Astrocyte of the spinal cord (primary cell): ENCODE measurements at places on chromosomes 11 and 22.

GRCh38 chr11:127130321-127130720 lies 129.8 kb upstream of the KIRREL3 start:
- DNase-seq = no peak

- no peak for DNase-seq
These were observed 15.6 kb downstream of the SREBF2 start for GRCh38 chr22:41848468-41848867.

- no peak for DNase-seq
These were observed 8.8 kb downstream of the PPM1F start for GRCh38 chr22:21943571-21944448.

DNA sequence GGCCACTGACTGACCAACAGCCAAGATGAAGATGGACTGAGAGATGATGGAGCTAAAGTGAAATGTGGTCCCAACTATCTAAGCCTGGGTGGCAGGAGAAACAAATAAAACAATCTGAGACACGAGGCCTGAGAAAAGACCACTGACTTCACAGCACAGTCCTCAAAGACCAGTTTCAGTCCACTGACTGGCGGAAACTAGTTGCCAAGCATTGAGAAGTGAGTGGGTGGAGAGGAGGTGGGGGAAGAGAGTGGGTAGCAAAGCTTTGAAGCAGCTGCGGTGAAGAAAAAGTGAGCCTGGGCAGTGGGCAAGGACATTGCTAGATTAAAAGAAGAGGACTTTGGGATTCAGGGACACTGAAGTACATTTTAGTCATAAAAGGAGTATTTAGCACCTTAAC lies 1.9 kb downstream of the MS4A1 start:
- no peak for DNase-seq

- no peak for DNase-seq
These were observed 38.4 kb upstream of the EMID1 start for GRCh38 chr22:29167032-29167911.

DNA sequence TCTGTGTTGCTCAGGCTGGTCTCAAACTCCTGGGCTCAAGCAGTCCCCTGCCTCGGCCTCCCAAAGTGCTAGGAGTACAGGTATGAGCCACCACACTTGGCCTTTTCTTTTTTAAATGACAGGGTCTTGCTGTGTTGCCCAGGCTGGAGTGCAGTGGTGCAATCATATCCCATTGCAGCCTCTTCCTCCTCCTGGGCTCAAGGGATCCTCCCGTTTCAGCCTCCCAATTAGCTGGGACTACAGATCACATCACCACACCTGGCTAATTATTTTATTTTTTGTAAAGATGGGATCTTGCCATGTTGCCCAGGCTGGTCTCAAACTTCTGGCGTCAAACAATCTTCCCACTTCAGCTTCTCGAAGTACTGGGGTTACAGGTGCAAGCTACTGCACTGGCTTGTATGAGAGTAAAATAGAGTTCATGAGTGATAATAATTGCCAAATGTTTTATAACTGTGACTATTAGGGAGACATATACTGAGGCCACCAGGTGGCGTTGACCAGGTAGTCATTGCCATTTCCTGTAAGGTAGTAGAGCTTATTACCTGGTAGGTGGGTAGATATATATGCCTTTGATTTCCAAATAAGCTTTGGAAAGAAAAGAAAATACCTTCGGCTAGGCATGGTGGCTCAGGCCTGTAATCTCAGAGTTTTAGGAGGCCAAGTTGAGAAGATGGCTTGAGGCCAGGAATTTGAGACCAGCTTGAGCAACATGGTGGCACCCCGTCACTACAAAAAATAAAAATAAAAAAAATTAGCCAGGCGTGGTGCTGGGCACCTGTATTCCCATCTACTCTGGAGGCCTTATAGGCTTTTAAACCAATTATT lies 5.4 kb downstream of the FDX1 start:
- no peak for DNase-seq

GRCh38 chr11:18248561-18248960 lies at the start of gene SAA2:
Gene SAA2, minus strand, starts transcription at chr11:18248668. Its CDS starts 657 bp downstream, at chr11:18248011.
- no peak for DNase-seq

GRCh38 chr11:118287006-118287405 lies 17.5 kb upstream of the CD3E start:
- DNase-seq = peak; percentile 17

- peak; percentile 40 for DNase-seq
These were observed 103.7 kb downstream of the CD44 start for GRCh38 chr11:35242412-35243242.

DNA sequence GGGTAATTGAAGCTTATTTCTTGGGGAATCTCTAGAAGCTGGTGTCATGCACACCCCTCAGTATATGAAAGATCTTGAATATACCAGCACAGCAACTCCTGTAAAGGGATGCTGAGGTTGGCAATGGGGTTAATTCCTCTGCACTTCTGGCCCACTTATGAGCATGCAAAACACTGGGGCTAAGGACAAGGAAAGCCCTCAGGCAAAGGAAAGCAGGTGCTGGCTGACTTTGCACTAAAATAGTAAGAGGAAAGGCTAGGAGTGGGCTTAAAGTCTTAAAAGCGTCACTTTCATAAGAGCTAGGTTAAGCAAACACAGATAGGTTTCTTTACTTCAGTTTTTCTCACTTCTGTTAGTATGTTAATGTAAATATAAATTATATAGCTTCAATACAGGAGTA lies 572.6 kb upstream of the LUZP2 start:
- no peak for DNase-seq

DNA sequence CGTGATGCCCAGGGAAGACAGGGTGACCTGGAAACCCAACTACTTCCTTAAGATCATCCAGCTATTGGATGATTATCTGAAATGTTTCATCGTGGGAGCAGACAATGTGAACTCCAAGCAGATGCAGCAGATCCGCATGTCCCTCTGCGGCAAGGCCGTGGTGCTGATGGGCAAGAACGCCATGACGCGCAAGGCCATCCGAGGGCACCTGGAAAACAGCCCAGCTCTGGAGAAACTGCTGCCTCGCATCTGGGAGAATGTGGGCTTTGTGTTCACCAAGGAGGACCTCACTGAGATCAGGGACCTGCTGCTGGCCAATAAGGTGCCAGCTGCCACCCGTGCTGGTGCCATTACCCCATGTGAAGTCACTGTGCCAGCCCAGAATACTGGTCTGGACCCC lies 43.5 kb upstream of the DAGLA start:
- no peak for DNase-seq

DNA sequence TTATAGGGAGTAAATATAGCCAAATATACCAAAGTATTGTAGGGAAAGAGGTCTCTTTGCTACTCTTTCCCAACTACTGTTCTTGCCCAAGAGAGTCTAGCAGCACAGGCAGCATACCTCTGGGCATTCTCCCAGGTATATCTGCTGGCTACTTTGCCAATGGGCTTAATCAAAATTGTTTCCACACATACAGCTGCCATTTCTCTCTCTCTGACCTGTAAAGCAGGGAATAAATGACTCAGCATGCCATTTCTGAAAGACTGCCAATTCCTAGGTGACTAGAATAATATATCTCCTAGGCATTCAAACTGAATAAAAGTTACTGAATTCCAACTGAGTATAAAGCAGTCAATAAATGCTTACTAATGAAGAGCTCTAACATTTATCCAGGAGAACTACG lies 44.6 kb downstream of the RDX start:
- peak; percentile 76 for DNase-seq

- DNase-seq = peak; percentile 60
These were observed 4.9 kb downstream of the ADORA2A start for GRCh38 chr22:24432059-24432853.

- no peak for DNase-seq
These were observed 1.6 kb upstream of the ATG16L2 start for GRCh38 chr11:72812604-72812966.

GRCh38 chr11:64656862-64657261 lies 65.8 kb downstream of the SLC22A12 start:
- DNase-seq = no peak

DNA sequence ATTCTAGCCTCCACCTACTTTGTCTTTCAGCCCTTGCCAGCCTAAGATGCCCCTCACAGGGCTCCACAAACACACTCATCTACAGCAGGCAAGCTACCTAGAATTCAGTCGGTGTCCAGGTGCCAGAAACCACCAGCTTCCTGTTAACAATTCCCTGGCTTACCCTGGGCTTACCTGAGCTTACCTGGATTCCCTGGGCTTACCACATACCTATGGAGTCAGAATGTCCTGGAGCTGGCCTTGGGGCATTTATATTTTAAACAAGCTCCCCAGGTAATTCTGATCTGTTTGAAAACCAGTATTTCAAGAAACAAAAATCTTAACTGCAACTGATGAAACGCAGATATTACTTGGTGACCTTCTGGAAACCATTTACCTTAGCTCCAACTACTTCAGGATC lies 123.6 kb downstream of the SLC1A2 start:
- no peak for DNase-seq
